ENCODE measurements at places on chromosomes 16 and 17.
A peak's percentile ranks its signal among the peaks of the same experiment; 100 is the strongest.

- DNase-seq, result no peak
Measured at GRCh38 chr16:4416200-4417032, at the start of gene CORO7. Gene CORO7 (minus strand): TSS chr16:4416596. CDS start chr16:4416518, 78 bp downstream.

DNA sequence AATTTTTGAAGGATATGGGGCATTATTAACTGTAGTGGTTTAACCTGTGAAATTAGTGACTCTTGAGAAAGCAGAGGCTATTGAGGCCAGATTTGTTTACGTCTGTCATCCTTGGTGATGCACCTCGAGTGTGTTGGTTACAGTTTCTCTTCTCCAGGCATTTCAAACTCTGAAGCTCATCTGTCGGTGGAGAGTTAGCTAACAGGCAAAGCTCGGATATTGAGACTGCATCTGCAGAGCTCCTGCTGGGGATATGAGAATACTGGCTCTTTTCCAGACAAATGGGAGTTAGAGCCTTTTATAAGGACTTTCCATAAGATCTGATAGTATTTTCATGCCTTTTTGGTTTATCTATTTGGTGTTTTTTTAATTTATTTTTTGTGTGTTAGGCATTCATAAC lies 6.7 kb downstream of the CLEC16A start:
- no peak for DNase-seq

- no peak for DNase-seq
Measured at GRCh38 chr16:57264950-57265371, 19.5 kb downstream of the PLLP start.

- DNase-seq, result no peak
Measured at GRCh38 chr16:89748921-89749320, 27.6 kb downstream of the ZNF276 start.

DNA sequence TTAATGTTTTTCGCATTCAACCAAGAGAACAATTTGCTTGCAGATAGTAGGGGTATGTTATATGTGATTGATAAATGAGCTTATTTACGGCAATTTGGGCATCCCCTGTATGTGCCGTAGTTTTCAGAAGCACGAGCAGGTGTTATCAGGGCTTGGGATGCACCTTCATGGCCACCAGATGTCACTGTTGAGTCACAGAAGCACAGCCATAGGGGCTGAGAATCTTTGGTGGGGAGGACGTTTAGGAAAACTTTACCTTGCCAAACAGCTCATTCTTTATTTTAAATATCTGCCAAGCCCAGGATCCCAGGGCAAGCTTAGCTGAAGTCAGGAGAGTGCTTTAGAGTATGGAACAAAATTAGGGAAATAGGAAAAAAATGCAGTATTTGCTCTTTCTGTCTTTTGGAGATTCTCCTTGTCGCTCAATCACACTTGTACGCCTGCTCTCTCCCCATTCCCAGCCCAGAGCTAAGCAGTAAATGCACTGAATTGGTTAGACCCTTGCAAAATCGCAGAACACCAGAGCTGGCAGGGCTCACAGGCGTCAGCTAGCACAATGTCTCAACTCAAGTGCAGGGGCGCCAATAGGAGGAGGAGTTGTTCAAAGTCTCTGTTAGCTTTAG lies 93.6 kb upstream of the MPHOSPH6 start:
- DNase-seq, result peak; percentile 2

- DNase-seq, result no peak
Measured at GRCh38 chr17:17057057-17057551, 14.8 kb downstream of the MPRIP start.

DNA sequence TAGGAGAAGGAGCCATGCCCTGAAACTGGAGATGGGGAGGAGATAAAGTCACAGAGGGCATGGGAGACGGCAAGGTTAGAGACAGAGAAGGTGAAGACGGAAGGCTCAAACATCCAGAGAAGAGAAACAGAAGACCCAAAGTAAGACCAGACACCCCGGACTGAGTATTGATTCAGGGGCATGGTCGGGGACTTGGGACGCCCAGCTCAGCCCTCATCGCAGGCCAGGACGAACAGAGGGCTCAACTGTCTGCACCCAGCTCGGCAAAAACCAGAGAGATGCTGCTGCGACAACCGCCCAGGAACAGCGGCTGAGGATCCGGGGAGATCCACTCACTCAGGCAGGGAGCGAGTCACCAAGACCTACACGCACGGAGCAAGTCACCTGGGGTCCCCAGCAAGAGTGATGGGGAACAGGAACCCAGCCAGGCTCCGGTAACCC lies 999 bp downstream of the XYLT1 start:
- no peak for DNase-seq

- no peak for DNase-seq
Measured at GRCh38 chr17:61750656-61751055, 112.7 kb downstream of the BRIP1 start.

- no peak for DNase-seq
Measured at GRCh38 chr17:20310481-20310880, 156.9 kb downstream of the LGALS9B start.

GRCh38 chr16:58043571-58044155 lies 18.1 kb downstream of the MMP15 start:
- no peak for DNase-seq

DNA sequence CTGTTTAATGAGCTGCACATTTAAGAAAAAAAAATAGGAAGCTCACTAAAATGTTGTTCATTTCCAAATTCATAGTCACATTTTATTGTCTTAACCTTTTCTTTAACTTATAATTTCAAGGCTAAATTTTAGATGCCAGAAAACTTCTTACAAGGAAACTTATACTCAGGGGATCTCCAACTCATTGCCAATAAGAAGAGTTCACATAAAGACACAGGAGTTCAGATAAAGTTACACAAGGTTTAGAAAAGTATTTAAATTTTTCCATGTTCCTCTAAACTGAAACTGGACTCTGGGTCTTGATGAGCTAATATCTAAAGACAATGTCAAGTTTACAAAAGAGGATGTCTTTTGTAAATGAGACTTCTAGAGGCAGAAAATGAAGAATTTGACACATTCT lies 190.7 kb upstream of the KCNJ16 start:
- DNase-seq, result no peak

DNA sequence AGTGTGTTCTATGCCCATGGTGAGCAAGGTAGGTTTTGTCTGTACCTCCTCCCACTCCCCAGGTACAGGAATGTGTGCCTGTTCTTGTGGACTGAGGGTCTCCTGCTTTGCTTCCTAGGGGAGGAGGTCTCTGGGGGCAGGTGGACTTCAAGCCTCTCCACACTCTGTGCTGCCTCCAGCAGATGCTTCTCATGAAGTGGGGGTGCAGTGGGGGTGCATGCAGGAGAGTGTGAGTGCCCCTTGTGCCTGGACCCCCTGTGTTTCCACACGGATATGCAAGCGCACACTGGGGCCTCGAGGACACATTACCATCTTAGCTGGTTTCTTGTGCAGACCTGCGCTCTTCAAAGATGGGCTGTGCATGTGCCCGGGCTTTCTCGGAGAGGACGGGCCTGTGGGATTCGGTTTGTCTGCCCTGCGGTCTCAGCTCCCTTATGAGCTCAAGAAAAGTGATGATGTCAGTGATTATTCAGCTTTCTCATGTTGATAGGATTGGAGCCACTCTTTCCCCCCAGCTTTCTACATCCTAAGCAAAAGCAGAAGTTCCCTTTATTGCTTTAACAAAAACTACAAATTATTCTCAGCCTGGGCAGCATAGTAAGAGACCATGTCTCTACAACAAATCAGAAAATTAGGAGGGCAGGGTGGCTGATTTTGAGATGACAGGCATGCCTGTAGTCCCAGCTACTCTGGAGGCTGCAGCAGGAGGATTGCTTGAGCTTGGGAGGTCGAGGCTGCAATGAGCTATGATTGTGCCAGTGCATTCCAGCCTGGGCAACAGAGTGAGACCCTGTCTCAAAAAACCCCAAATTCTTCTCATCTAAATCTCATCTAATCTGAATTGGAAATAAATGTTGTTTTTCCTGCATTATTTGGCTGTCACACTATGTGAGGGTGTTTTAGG lies 86.8 kb downstream of the RPTOR start:
- no peak for DNase-seq

GRCh38 chr16:57578521-57579360 lies 36.3 kb downstream of the ADGRG5 start:
- no peak for DNase-seq

DNA sequence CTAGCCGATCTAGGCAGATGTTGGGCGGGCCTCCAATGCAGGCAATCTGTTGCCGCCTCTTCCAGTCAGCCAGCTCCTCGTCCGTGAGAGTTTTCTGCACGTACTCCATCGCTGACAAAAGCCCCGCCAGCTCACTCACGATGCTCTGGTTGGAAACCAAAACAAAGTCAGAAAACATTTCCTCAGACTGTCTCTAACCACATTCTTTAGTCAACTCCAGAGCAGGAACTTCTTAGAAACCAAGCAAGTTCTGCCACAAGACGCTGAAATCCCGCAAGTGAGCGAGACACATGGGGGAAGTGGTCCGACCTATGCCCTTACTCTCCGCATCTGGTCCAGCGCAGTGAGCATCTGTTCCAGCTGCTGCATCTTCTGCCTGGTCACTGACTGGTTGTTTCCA lies 49.1 kb downstream of the STAT5A start:
- DNase-seq, result no peak

DNA sequence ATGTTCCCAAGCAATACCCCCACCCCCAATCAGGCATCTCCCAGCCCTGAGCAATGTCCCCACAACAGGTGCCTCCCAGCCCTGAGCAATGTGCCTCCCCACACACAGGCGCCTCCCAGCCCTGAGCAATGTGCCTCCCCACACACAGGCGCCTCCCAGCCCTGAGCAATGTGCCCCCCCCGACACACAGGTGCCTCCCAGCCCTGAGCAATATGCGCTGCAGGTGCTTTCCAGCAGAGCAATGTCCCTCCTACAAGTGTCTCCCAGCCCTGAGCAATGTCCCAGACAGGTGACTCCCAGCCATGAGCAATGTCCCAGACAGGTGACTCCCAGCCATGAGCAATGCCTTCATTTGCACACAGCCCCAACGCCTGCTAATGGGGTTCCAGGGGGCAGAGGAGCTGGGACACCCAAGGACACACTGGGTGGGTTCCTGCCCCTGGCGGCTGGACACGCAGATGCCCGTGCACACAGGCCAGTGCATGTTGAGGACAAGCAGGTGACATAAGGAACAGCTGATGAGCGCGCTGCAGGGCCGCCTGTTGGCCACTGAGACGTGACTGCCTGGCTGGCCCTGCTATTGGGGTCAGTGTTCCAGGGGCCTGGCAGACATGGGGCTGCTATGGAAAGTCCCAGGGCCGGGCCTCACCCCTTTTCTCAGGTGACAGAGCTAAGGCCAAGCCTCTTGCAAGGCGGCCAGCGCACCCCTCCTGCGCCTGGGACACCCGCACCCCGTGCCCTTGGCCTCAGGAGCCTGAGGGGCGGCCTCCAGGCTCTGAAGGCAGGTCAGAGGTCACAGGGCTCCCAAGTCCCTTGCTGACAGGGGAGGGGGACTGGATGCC lies 26.9 kb upstream of the PABPN1L start:
- DNase-seq, result no peak

GRCh38 chr16:75320435-75320834 lies 69.0 kb upstream of the BCAR1 start:
- DNase-seq, result no peak

DNA sequence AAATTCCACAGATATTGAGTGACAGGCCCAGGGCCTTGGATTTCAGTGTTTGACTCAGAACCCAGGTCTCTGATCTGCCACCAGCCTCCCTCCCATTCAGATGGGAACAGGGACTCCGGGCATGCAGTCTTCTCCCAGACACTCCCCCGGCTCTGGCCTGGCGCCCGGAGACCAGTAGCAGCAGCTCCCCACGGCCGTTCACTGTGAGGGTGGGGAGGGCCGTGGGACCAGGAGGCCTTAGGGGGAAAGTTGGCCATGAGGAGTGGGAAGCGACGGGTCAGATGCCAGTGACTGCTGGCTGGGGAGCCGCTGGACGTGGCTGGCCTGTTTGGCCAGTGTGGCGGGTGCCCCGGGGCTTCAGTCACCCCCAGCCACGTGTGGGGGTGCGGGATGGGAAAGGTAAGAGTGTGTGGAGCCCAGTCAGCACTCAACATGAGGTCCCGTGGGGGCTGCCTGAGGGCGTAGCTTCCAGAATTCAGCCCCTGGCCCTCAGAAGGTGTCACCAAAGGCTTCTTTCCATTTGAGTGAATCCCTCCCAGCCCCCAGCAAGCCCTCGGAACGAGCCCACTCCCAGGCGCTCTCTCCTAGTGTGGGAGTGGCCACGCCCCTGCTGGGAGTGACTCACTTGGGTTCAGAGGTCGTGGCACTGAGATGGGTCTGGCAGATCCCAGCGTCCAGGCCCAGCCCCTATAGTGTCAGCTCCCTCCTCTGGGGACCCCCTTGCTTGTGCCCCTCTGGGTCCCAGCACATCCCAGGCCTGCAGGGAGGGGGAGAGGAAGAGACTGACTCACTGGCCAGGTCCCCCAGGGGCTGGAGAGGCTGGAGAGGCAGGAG lies 309.4 kb downstream of the SEC14L1 start:
- DNase-seq, result no peak

DNA sequence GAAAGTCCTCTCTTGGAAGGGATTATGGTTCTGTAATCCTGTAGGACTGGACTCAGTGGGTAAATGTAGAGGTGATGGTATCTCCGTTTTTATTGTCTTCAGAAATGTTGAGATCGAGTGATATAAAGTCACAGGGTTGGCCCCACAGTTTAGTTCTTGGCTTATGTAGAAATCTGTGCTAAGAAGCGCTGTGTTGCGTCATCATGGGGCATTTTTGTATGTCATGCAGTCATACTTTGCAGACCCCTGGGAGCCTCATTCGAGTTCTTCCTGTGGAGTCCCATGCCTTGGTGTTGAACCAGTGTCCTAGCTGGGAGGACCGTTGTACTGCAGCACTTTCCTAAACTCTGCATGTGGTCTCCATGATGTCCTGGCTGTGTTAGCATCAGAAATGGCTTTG lies 619.7 kb downstream of the MAF start:
- DNase-seq, result no peak

- DNase-seq, result peak; percentile 32
Measured at GRCh38 chr16:84177741-84178073, 9.2 kb downstream of the TAF1C start.

DNA sequence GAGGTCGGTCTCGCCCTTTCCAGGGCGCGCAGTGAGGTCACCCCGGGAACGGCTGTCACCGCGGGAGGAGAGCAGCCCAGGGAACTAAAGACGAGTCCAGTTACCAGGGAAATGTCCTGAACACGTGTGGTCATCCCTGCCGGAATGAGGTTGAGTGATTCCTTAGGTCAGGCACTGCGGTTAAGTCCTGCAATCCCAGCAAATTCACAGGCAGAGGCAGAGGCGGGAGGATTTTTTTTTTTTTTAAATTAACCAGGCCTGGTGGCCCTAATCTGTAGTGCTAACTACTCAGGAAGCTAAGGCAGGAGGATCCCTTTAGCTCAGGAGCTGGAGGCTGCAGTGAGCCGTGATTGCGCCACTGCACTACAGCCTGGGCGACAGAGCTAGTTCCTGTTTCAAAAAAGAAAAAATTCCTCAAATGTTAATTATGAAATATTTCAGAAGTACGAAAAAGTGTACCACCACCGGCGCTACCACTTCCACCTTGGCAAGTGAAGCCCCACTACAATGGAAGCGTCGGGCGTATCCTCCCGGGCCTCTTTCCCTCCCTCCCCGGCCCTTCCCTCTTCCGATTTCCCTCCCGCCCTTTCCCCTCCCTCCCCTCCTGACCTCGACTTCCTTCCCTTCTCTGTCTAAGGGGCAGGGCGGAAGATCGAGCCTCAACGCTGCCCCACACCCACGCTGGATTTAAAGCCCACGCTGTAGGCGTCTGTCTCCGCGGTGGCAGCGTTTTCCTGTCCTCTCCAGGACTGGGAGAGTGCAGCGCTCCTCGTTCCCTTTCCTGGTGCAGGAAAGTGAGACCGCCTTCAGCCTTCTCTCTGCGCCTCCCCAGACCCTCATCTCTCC lies 27.3 kb downstream of the SLFN11 start:
- DNase-seq, result no peak

- DNase-seq, result no peak
Measured at GRCh38 chr16:65071433-65072311, 50.2 kb downstream of the CDH11 start.

GRCh38 chr17:40956401-40957254 lies 10.1 kb downstream of the KRT39 start:
- DNase-seq, result peak; percentile 98

- no peak for DNase-seq
Measured at GRCh38 chr17:6435051-6435450, at the start of gene AIPL1. Gene AIPL1 (minus strand): TSS chr17:6435121. CDS start chr17:6435104, 17 bp downstream.

Data from kidney epithelial cell (primary cell).